ENCODE measurements at places on chromosomes 11 and 22.

GRCh38 chr22:19612866-19613572 lies 88.8 kb upstream of the CLDN5 start:
- DNase-seq = no peak

DNA sequence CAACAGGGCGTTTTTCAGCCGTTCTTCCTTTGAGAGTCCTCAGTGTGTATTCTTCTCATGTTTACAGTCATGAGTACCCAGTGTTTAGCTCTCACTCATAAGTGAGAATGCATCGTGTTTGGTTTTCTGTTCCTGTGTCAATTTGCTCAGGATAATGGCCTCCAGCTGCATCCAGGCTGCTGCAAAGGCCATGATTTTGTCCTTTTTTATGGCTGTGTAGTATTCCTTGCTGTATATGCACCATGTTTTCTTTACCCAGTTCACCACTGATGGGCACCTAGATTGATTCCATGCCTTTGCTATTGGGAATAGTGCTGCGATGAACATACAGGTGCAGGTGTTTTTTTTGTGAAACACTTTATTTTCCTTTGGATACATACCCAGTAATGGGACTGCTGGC lies 23.5 kb downstream of the B3GAT1 start:
- DNase-seq = no peak

GRCh38 chr11:101881586-101881985 lies 33.2 kb upstream of the CEP126 start:
- DNase-seq = no peak

- DNase-seq = no peak
Observed at GRCh38 chr11:35335226-35335625, 84.1 kb downstream of the SLC1A2 start.

- DNase-seq = no peak
Observed at GRCh38 chr11:2725368-2726300, 25.8 kb upstream of the KCNQ1OT1 start.

GRCh38 chr22:48496226-48496845 lies 1331.3 kb downstream of the BRD1 start:
- no peak for DNase-seq
